ENCODE measurements at places on chromosomes 12 and 14. TPM values are rescaled to one million over a fixed set of nuclear protein-coding genes. Genes with fewer than 3 reads are reported as not detected.

Gene KRT86
- not detected for total RNA-seq

Gene RIN3
- total RNA-seq = 6.2 TPM

Gene OR6C65
- not detected for total RNA-seq

Gene ORAI1
- total RNA-seq = 4.5 TPM

Gene KRT82
- not detected for total RNA-seq

Gene LMO3
- total RNA-seq = 7.0 TPM

Gene EML1
- 9.8 TPM for total RNA-seq

Gene EGLN3
- total RNA-seq = 2.4 TPM

Gene TDRD9
- 1.9 TPM for total RNA-seq

Gene B4GALNT3
- total RNA-seq = 0.61 TPM

Gene ARHGEF25
- total RNA-seq = 37.1 TPM

Gene OASL
- 0.55 TPM for total RNA-seq

- no peaks in the 10 kb centered on the region for H3K36me3 ChIP-seq
- DNase-seq = no peak
- no peaks in the 10 kb centered on the region for H3K27me3 ChIP-seq
- no peak overlapping the region for H3K4me3 ChIP-seq
- H3K27ac ChIP-seq = no peak overlapping the region
Observed at GRCh38 chr12:123987022-123987421, 14.0 kb downstream of the ZNF664 start.

- no peaks in the 10 kb centered on the region for H3K27me3 ChIP-seq
- peak overlapping the region; percentile 44 for H3K4me3 ChIP-seq
- no peaks in the 10 kb centered on the region for H3K36me3 ChIP-seq
- H3K4me1 ChIP-seq = no peaks in the 10 kb centered on the region
Observed at GRCh38 chr12:100574187-100575074, 947 bp downstream of the GAS2L3 start.

GRCh38 chr14:26595926-26596542 is 1.8 kb downstream of the NOVA1 start:
- no peaks in the 10 kb centered on the region for H3K4me1 ChIP-seq
- no peak for DNase-seq
- H3K27me3 ChIP-seq = no peaks in the 10 kb centered on the region
- H3K36me3 ChIP-seq = no peaks in the 10 kb centered on the region
- H3K27ac ChIP-seq = no peak overlapping the region

- H3K4me1 ChIP-seq = peaks cover 3% of the 10 kb centered on the region
- H3K4me3 ChIP-seq = peak within 1 kb of the TSS; percentile 67
- peak; percentile 87 for DNase-seq
- no peaks in the 10 kb centered on the region for H3K27me3 ChIP-seq
- no peak within 1 kb of the TSS for H3K27ac ChIP-seq
Observed at GRCh38 chr14:23183479-23183878, at the start of gene SLC7A8. SLC7A8 (minus strand) TSS chr14:23183660; CDS start chr14:23182914, 746 bp downstream.

DNA sequence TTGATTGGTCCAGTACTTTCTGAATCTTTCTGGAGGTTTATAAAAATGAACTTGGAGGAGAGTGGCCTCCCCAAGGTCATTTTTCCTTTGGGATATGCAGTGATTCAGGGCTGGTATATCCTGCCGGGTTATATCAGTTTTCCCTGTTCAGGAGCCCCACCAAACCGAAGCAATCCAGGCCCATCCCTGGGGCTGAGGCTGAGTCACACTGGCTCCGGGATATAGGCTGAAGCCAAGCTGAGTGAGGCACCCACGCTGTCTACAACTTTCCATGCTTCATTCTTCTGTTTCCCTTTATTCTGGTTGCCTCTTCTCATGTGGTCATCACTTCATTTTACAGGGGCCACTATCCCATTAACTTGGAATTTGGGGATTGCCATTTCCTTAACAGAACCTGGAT is 3.4 kb downstream of the SSPN start:
- no peak overlapping the region for H3K4me3 ChIP-seq
- no peak overlapping the region for H3K27ac ChIP-seq
- no peaks in the 10 kb centered on the region for H3K27me3 ChIP-seq
- peaks cover 7% of the 10 kb centered on the region for H3K4me1 ChIP-seq
- no peaks in the 10 kb centered on the region for H3K36me3 ChIP-seq

- no peaks in the 10 kb centered on the region for H3K36me3 ChIP-seq
- H3K27ac ChIP-seq = no peak overlapping the region
- H3K4me1 ChIP-seq = peaks cover 5% of the 10 kb centered on the region
- DNase-seq = no peak
- H3K4me3 ChIP-seq = peak overlapping the region; percentile 70
- H3K27me3 ChIP-seq = no peaks in the 10 kb centered on the region
Observed at GRCh38 chr14:25050269-25051150, 563 bp upstream of the STXBP6 start.

DNA sequence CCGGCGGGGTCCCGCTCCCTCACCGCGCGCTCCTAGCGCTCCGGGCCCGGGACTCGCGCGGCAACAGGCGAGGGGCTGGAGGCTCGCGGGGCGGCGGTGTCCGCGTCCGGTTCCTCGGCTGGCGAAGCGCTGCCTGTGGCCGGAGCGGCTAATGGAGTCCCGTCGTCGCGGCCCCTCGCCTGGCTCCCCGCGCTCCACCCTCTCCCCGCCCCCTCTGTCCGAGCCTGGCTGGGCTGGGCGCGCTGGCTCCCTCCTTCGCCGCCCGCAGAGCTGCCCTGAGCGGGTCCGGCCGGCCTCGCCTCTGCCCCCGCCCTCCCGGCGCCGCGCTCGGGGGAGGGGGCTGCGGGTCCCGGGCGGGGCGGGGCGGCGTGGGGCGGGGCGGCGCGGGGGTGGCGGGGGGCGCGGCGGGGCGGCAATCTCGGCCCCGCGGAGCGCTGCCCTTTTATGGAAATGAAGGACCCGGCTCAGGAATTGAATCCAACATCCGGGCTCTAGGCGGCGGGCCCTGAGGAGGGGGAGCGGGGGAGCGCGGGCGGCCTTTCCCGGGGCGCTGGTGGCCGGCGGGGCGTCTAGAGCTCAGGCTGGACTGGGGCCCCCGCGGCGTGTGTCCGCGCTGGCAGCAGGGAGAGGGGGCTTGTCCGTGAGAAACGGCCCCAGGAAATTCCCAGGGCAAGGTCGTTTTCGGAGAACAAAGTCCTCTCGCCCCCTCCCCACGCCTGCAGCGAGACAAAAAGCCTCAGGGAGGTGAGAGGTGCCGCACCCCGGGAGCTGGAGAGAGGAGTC is at the start of gene FERMT2:
Gene FERMT2 (minus strand): TSS at position 153 of the 783 bp plus-strand sequence. CDS start 482 bp downstream, outside the sequence.
- H3K27me3 ChIP-seq = no peaks in the 10 kb centered on the region
- H3K27ac ChIP-seq = peak within 1 kb of the TSS; percentile 96
- DNase-seq = peak; percentile 91
- peaks cover 8% of the 10 kb centered on the region for H3K4me1 ChIP-seq
- no peaks in the 10 kb centered on the region for H3K36me3 ChIP-seq

- H3K27me3 ChIP-seq = no peaks in the 10 kb centered on the region
- H3K27ac ChIP-seq = no peak overlapping the region
- no peak for DNase-seq
- H3K36me3 ChIP-seq = no peaks in the 10 kb centered on the region
Observed at GRCh38 chr14:88621100-88621499, 58.3 kb downstream of the ZC3H14 start.

GRCh38 chr12:92757597-92758121 is 54.9 kb downstream of the PLEKHG7 start:
- no peaks in the 10 kb centered on the region for H3K36me3 ChIP-seq
- no peak for DNase-seq
- H3K27ac ChIP-seq = no peak overlapping the region
- H3K27me3 ChIP-seq = no peaks in the 10 kb centered on the region
- H3K4me3 ChIP-seq = no peak overlapping the region

- H3K27me3 ChIP-seq = no peaks in the 10 kb centered on the region
- no peaks in the 10 kb centered on the region for H3K36me3 ChIP-seq
- H3K27ac ChIP-seq = no peak overlapping the region
Observed at GRCh38 chr14:68554231-68554630, 238.6 kb downstream of the ZFP36L1 start.

DNA sequence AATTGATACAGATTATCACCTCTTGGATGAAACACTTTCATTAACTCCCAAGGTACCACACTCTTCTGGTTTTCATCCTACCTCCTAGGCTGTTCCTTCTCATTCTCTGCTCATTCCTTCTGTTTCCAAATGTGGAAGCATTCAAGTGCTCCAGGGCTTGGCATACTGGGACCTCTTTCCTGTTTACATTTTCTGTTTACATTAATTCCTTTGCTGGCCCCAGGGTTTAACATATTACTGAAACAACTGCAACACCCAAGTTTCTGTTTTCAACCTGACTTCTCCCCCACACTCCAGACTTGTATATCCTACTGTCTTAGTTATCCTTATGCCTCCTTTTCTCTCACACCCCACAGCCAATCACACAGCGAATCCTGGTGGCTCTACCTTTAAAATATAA is 386.3 kb upstream of the GARIN6 start:
- H3K4me3 ChIP-seq = no peak overlapping the region
- H3K36me3 ChIP-seq = no peaks in the 10 kb centered on the region
- H3K27ac ChIP-seq = no peak overlapping the region
- no peak for DNase-seq

- H3K27ac ChIP-seq = no peak overlapping the region
- no peak for DNase-seq
- no peak overlapping the region for H3K4me3 ChIP-seq
- no peaks in the 10 kb centered on the region for H3K36me3 ChIP-seq
- H3K4me1 ChIP-seq = no peaks in the 10 kb centered on the region
Observed at GRCh38 chr14:37081856-37082255, 90.5 kb downstream of the SLC25A21 start.

- H3K4me1 ChIP-seq = peaks cover 6% of the 10 kb centered on the region
- no peaks in the 10 kb centered on the region for H3K36me3 ChIP-seq
- H3K27ac ChIP-seq = no peak overlapping the region
- no peaks in the 10 kb centered on the region for H3K27me3 ChIP-seq
- H3K4me3 ChIP-seq = no peak overlapping the region
Observed at GRCh38 chr14:102491366-102491765, 18.2 kb downstream of the ANKRD9 start.

- no peaks in the 10 kb centered on the region for H3K27me3 ChIP-seq
- no peaks in the 10 kb centered on the region for H3K4me1 ChIP-seq
- no peak overlapping the region for H3K4me3 ChIP-seq
Observed at GRCh38 chr14:52960627-52961026, 9.8 kb upstream of the FERMT2 start.

Measured in ovary (tissue), 10 donors.